MV-4-11 (cell line): ENCODE measurements at places on chromosomes 4 and X.
A peak's percentile ranks its signal among the peaks of the same experiment; 100 is the strongest.

DNA sequence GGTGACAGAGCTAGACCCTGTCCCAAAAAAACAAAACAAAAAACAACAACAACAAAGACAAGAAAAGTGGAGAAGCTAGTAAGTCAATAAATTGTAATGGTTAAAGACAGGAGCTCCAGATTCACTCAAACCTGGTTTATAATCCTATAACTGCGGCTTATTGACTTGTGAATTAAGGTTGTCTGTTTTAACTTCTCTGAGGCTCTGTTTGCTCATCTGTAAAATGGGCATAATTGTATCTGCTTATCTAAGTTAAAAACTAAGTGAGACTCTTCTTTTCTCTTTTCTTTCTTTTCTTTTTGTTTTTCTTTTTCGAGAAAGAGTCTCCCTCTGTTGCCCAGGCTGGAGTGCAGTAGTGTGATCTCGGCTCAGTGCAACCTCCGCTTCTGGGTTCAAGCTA is 84.9 kb downstream of the SOWAHB start:
- no peak for DNase-seq

DNA sequence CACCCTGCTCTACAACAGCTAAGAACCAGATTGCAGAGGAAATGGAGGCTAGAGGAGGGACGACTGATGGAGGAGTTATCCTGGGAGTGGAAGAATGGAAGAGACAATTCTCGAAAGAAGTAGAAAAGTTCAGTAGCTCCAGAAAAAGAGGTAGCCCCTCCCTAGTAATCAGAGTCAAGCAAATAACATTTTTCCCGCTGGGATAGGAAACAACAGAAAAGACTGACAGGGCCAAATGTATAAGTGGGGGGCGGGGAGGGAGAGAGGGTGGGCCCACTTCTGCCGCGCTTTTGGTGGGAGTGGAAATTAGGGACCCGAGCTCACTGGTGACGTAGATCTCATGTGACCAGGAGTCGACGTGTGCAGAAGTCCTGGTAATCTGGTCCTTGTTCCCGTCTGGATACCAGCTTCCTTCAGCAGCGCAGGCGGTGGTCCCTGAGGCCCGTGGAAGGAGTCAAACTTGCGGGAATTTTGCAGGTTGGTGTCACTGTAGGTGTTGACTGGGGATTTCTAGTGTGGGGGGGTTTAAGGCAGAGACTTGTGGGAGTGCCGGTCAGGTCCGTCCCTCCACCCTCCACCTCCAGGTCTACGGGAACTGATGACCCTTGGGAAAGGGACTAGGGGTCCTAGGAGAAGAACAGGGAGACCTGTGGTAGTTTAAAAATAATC is at the start of gene TCEAL9:
TSS of gene TCEAL9 (plus strand) at position 377 of the 669 bp plus-strand sequence. CDS start 1,179 bp downstream, outside the sequence.
- no peak for DNase-seq

DNA sequence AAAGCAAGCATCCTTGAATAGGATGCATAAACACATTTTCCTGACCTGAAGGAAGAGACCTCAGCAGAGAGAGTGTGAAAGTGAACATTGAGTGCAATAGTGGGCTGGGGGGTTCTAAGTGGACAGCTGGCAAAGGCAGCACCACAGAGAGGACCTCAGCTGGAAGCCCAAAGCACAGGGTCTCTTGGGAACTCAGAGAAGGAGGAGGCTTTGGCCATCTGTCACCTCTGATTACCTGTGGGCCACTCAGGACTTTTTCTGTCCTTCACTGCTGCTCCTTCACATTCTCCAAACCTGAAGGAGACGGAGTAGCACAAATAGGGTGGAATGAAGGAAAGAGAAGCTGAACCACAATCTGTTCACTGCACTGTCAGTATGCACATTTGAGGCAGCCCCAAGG is 37.9 kb upstream of the FAT4 start:
- DNase-seq = no peak

DNA sequence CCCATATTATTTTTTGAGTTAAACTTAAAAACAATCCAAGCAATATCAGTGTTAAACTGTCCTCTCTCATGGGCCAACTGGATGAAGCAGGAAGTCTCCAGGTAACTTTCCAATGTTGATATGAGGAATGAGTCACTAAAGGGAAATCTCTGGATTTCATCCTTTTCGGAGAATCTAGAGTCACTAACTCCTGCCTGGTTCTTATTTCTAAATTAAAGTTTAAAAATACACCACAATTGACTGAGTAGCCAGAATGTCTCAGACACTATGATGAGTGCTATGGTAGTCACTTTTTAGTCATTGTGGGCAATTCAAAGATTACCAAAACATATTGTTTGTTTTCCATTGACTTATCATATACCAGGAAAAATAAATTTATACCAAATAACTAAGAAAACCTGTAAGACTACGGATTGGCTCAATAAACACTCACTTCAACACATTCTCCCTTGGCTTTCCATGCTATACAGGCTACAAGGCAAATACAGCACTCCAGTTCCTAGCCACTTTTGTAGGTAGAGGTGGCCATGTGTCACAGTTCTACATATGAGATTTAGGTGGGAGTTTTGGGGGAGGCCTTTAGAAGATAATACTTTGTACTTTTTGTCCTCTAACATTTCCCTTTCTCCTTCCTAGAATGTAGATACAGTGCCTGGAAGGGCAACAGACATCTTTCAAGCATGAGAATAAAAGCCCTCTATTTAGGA is 8.6 kb downstream of the SLC9B2 start:
- no peak for DNase-seq

GRCh38 chr4:158253350-158253980 is 43.2 kb downstream of the TMEM144 start:
- DNase-seq = peak; percentile 55
